ENCODE measurements at places on chromosomes 11 and 22. TPM values are rescaled to one million over a fixed set of nuclear protein-coding genes. Genes with fewer than 3 reads are reported as not detected.
A peak's percentile ranks its signal among the peaks of the same experiment; 100 is the strongest.

GRCh38 chr22:20430720-20431510 lies 6.7 kb downstream of the SCARF2 start:
- DNase-seq, result peak; percentile 49

- DNase-seq, result no peak
Measured at GRCh38 chr11:13762718-13763117, 94.2 kb downstream of the FAR1 start.

DNA sequence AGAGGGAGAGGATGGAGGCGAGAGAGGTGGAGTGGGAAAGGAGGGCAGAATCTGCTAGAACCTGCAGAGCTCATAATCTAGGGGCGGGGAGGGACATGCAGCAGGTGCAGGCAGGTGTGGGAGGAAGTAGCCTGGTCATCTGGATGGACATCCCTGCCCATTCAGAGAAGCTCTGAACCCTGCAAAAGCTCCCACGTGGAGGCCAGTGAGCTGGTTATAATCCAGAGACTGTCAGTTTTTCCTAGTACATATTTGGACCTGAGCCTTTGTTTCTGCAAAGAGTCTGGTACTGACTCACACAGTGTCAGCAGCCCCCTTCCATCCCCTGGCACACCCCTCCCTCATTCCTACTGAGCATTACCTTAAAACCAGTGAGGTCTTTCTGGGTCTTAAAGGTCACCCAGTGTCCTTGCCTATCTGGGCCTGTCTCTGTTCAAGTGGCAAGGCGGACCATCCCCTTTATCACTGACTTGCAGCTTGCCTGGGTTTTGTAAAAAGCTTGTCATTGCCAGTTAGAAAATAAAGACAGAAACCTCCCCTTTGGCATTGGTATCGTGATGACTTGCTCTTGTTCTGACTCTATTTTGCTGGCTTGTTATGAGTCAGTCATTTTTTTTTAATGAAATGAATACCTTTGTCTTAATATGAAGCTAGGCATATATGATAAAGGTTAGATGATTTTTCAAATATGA lies 26.1 kb downstream of the PTPRJ start:
- no peak for DNase-seq

The ART1 gene
- total RNA-seq, result not detected

GRCh38 chr11:125777309-125777708 lies 1.3 kb downstream of the PATE2 start:
- no peak for DNase-seq

GRCh38 chr11:6646071-6646470 lies 9.5 kb downstream of the DCHS1 start:
- no peak for DNase-seq

DNA sequence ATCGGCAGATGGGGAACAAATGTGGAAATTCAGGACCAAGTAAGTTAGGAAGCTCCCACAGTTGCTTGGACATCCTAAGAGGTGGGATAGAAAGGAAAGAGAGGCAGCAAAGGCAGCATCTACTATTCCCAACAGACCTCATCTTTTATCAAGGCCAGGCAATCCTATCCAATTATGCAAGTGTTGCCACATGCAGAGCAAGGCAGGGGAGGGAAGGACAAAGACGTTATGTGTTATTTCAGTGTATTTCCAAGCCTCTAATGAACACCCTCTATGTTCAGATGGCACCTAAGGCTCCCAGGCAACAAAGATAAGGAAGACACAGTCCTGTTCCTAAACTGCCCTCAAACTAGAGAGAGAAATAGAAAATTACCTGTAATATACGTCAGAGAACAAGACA lies 9.2 kb downstream of the TIGD3 start:
- DNase-seq, result no peak

DNA sequence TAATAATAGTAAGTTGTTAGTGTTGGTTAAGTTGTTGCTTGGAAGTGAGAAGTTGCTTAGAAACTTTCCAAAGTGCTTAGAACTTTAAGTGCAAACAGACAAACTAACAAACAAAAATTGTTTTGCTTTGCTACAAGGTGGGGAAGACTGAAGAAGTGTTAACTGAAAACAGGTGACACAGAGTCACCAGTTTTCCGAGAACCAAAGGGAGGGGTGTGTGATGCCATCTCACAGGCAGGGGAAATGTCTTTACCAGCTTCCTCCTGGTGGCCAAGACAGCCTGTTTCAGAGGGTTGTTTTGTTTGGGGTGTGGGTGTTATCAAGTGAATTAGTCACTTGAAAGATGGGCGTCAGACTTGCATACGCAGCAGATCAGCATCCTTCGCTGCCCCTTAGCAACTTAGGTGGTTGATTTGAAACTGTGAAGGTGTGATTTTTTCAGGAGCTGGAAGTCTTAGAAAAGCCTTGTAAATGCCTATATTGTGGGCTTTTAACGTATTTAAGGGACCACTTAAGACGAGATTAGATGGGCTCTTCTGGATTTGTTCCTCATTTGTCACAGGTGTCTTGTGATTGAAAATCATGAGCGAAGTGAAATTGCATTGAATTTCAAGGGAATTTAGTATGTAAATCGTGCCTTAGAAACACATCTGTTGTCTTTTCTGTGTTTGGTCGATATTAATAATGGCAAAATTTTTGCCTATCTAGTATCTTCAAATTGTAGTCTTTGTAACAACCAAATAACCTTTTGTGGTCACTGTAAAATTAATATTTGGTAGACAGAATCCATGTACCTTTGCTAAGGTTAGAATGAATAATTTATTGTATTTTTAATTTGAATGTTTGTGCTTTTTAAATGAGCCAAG lies 2.7 kb downstream of the NEAT1 start:
- DNase-seq, result peak; percentile 78

GRCh38 chr11:71355281-71355680 lies 92.9 kb downstream of the DHCR7 start:
- DNase-seq, result no peak

DNA sequence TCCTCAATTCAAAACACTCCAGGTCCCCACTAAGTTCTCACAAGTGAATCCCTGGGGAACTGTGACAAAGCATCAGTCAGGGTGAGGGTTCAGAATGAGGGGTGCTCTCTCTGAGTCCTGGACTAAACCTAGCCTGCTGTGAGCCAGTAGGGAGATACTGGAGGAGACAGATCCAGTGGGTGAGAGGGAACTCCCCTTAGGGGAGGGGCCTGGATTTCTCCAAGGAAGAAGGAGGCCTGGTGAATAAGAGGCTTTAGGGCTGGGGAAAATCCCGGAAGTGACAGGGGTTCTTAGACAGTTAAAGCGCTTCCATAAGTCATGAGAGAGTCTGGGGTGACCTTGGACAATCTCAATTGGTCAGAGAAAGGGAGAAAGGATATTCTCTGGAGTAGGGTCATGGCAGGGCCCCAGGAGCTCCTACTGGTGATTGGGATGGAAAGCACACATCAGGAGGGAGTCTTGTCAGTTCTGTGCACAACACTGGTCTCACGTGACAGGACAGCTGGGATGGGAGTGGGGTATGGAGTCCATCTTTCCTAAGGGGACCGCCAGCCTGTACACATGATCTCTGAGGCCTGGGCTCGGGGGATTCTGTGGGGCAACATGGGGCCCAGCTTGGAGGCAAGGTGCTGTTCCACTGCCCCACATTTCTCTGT lies 1.5 kb downstream of the TBC1D10A start:
- no peak for DNase-seq

The OR6A2 gene
- total RNA-seq, result not detected

The FUT4 gene
- 8.2 TPM for total RNA-seq

GRCh38 chr22:42979606-42980005 lies 35.3 kb downstream of the PACSIN2 start:
- no peak for DNase-seq

DNA sequence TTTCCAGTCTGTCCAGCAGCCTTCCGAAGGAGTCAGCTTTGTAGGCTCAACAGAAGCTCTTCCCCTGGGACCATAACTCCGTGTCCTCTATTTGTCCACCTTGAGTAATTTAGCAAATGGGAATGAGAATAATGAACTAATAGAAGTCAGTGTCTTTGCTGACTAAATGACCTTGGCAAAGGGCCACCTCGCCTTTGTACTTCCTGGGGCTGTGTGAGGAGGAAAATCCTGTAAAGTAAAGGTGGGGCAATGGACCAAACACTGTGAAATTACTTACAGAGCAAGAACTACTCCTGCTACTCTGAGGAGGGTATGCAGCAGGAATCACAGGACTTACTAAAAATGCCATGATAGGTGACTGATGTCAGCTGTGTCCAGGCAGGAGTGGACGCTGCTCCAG lies 36.2 kb upstream of the CSNK2A3 start:
- no peak for DNase-seq

DNA sequence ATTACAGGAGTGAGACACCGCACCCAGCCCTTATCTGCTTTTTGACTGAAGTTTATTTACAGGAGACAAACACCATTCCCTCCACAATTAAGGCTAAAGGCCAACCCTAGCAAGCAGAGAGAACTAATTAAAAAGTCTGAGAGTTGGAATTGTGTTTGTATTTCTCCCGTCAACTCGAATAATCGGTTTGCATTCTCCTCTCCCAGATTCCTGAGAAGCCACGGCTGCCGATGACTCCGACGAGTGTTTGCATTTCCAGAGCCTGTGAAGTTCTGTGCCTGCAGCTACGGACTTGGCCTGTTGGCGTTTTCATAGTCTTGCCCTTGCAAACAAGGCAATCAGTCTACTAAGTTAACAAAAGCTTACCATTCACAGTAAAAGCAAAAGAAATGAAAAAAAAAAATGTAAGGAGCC lies 73.2 kb upstream of the NUP50 start:
- DNase-seq, result no peak

GRCh38 chr11:82995754-82996398 lies 75.8 kb downstream of the RAB30 start:
- no peak for DNase-seq

GRCh38 chr11:28976012-28976800 lies 868.0 kb downstream of the METTL15 start:
- no peak for DNase-seq

The MOGAT2 gene
- 0.13 TPM for total RNA-seq

GRCh38 chr11:107547961-107548360 lies 17.6 kb downstream of the ALKBH8 start:
- no peak for DNase-seq

The APOBEC3G gene
- 23.4 TPM for total RNA-seq

DNA sequence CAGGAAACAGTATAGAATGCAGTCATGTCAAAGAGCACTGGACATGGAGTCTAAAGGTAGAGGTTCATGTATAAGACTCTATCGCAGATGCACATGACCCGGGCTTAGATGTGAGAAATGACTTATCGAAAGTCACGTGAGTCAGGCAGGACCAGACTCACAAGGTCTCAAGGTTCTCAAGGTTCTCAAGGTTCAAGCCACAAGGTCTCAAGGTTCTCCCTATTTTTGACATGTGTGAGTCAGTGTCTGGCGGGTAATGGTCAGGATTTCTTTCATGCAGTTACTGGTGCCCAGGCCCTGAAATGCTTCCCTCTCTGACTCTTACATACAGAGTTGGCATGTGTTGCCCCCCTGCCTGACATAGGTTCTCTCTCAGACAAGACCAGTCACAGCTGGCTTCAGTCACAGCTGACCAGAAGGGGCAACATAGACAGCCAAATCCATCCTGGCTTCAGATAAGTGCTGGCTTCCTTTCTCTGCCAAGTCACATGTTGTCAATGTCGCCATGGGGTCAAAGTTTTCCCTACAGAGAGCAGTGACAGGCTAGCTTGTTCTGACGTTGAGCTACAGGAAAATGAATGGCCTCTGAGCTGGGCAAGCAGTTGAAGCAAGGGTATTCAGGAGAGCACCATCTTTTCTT lies 10.1 kb downstream of the CSRP3 start:
- DNase-seq, result no peak

GRCh38 chr22:23219822-23220484 lies 39.6 kb downstream of the BCR start:
- DNase-seq, result peak; percentile 48

DNA sequence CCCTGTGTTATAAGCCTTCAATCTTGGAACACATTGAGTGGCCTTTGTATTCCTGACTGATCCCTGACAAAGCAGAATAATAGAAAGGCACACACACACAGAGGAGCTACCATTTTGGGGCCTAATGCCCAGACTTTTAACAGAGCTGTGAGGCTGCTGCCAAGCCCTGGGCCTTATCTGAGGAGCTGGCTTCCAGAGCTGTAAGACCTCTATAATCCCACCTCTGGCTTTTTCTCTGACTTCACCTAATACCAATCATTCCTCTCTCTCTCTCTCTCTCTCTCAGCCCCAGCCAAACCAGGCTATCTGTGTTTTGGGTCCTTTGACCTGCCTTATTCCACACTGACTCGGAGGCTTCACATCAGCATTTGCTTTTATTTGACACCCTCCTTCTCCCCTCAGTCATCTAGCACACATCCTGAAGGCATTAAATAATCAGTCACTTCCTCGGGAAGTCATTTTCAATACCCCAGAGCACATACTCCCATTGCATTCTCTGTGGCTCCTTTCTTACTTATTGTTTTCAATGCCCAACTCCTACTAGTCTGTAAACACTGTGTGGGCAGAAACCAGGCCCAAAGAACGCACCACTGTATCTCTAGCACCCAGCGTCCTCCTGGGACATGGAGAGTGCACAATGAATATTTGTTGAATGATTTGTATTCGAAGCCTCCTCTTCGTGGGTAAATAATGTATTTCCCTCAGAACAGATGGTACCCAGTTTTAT lies 21.2 kb upstream of the TRIM44 start:
- DNase-seq, result no peak

GRCh38 chr11:131109790-131110189 lies 193.5 kb upstream of the SNX19 start:
- no peak for DNase-seq

DNA sequence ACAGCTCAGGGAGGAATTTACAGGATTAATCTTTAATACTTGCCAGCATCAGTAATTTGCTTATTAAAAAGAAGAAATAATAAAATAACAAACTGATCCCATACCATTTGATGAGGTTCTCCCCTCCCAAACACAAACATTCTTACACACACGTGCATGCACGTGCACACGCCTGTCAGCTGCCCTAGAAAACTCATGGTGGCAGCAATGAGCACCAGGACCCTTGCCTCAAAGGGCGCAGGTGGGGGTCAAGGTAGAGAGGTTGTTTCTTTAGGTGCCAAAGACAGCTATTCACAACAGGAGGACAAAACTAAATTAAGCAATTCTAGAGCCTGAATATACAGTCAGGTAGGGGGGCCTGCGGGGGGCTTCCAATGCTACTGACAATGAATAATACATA lies 219.3 kb downstream of the BUD13 start:
- no peak for DNase-seq

The KCNQ1OT1 gene
- 0.18 TPM for total RNA-seq

GRCh38 chr11:5336331-5336730 lies 7.0 kb downstream of the OR51B5 start:
- DNase-seq, result no peak

Measured in activated T-cell treated with anti-CD3 and anti-CD28 coated beads, Interleukin-2, amount 50 U/mL, for 4 hours (primary cell).